CD4-positive, alpha-beta T cell treated with Interleukin-6 at 100 ng/mL for 8 hours (primary cell): ENCODE measurements at places on chromosomes 1 and 21.
A peak's percentile ranks its signal among the peaks of the same experiment; 100 is the strongest.

DNA sequence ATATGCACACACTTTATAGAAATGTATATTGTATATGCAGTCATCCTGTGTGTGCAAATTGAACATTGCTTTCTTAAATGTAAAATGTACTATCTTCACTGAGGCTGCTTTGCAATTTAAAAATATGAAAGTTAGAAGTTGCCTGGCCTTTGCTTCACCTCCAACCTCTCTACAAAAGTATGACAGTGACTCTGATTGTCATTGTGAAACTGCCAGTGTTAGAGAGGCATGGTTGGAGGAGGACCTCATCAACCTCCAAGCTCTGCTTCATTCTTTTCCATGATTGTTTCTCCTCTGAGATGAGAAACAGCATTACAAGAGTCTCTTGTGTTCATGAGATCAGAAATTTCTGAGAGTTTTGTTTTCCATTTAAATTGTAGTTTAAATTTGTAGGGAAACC lies 185.5 kb downstream of the ZC3H11B start:
- no peak for DNase-seq

DNA sequence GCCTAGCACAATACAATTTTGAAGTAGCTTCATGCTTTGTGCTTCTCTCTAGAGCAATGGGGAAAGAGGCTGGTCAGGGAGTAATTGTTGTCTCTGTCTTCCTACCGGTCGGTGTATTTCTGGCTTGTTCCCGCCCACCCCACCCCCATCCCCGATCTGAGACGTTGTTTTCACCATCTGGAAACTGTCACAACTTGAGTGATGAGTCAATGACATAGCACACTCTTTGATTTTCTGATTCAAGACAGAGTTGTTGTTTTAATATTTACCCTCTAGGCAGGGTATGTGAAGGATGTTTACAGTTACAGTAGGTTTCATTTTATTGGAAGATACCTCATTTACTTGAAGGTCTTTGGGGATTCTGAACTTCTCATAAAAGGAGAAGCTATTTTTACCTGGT lies 7.0 kb downstream of the IL12RB2 start:
- no peak for DNase-seq

DNA sequence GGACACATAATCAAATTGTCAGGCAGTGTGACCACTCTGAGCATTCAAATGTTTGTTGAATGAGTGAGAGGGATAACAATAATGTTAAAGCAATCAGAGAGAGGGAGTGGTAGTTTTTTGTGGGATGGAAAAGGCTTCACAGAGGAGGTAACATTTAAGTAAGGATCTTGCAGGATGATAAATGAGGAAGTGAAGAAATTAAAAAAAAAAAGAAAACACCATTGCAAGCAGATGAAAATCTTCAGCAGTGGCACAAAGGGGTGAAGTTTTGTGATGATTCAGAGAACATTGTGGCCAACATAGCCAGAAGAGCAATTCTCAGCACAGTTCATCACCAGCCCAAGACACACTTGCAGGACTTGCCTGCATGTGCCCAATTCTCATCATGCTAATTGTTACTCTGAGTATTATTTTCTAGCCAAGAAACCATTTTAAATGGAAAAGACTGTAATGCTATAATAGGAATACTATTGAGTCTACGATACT lies 35.0 kb downstream of the OVGP1 start:
- DNase-seq, result no peak

DNA sequence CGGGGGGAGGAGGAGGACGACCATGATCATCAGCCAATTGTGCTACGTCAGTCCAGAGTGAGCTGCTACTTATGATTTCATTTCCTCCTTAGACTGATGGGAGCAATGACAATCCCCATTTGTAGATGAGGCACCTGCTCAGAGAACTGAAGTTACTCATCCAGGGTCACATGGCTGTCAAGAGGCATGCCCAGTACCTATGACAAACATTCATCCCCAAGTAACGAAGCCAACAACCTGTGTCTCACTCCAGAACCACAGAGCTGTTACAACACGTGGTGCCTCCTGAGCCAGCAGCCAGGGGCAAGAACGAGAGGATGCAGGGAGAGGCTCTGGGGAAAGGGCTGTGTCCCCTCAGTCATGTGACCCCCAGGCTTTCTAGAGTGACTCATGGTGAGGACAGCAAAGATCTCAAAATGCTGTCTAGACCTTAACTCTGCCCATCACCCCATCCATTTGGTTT lies 93.6 kb downstream of the SIM2 start:
- no peak for DNase-seq

- DNase-seq, result no peak
These were observed 114.0 kb downstream of the NBPF12 start for GRCh38 chr1:147052143-147052542.

DNA sequence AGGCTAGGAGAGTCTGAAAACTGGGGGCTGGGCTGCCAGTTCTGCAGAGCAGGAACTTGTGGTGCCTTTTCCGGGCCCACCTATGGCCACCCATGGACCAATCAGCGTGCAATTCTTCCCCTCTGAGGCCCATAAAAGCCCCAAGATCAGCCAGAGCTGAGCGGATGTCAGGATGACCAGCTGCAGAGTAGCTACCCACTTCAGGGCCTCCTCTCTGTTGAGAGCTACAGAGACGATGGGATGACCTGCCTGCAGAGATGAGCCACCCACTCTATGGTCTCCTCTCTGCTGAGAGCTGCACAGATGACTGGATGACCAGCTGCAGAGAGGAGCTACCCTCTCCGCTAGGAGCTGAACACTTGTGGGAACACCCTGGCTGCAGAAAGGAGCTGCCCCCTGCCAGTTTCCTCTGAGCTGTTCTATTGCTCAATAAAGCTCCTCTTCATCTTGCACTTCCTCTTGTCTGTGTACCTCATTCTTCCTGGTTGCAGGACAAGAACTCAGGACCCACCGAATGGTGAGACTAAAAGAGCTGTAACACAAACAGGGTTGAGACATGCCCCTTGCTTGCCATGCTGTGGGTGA lies 12.8 kb upstream of the AADACL4 start:
- DNase-seq, result no peak

DNA sequence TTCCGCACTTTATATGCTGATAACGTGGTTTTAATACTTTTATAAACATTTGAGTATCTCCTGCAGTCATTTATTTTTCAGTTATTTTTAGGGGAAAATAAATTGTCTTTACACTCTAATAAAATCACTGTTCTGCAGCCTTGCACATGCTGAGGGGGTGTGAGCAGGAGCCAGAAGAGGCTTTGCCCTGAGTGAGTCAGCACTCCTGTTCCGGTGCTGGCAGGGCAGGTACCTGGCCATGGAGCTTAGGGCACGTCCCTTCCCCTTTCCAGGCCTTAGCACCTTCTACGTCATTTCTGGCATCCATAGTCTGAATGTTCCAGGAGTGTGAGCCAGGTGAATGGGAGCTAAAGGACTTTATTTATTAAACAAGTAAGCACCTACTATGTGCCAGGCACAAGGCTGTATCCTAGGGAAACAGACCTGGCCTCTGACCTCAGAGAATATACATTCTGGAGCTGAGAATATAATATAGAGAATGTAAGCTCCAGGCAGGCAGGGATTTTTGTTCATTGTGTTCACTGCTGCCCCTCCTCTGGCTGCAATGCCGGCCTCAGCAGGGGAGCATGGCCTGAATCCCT lies 402.9 kb downstream of the PTPRU start:
- no peak for DNase-seq

- no peak for DNase-seq
These were observed 21.2 kb downstream of the MACO1 start for GRCh38 chr1:25451908-25452307.

GRCh38 chr1:224637515-224637914 lies 21.4 kb downstream of the CNIH3 start:
- no peak for DNase-seq

DNA sequence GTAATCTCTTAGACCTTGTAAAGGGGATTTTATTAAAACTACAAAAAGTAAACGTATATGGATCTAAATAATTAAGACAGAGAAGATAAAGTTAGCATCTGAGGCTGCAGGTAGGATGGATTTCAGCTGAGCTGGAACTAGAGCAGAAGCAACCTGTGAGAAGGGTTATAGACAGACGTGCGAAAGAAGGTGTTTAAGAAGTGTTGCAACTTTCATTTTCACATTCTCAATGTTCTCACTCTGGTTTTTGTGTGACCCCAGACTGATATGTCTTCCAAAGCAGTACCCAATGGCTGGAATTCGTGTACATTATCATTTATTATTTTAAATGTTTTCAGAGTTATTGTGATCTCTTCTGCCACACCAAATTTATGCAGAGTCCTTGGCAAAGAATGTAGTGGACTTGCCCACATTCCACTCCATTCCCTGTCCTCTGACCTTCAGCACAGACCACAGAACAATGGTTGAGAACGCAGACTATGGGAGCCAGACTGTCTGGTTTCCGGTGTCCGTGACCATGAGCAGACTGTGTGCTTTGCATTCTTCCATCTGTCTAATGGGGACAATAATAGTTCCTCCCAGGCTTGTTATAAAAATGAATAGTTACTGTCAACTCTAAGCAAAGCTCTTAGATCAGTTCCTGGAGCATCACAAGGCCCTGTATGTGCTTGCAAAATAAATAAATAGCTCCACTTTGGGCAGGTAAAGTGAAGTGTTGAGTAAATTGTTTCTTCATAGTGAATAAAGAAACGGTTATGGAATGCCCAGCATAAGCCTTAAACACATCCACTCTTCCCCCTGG lies 140.6 kb upstream of the SAMSN1 start:
- DNase-seq, result no peak

DNA sequence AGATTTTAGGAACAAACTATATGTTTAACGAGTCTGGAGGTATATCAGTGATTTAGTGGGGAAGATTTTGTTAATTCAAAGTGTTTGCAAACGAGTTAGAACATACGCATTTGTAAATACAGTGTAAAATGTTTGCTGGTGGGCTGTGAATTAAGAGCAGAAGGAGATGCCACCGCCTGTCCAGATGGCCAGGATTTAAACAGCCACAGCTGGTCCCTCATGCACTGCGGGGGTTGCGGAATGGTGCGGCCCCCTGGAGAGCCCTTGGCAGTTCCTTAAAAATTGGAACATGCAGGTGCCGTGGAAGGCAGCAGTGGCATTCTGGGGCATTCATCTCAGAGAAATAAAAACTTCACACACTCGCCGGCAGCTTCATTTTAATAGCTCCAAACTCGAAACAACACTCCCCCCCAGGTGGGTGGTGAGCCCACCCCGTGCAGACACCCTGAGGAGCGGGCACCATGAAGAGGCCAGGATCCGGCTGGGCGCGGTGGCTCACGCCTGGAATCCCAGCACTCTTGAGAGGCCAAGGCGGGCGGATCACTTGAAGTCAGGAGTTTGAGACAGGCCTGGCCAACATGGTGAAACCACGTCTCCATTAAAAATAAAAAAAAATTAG lies 3.5 kb upstream of the C1orf159 start:
- DNase-seq, result no peak

GRCh38 chr1:14482784-14483450 lies 115.6 kb upstream of the KAZN start:
- no peak for DNase-seq

- no peak for DNase-seq
These were observed 95.3 kb downstream of the ACBD6 start for GRCh38 chr1:180407051-180407450.

GRCh38 chr1:23916209-23917131 lies 3.3 kb upstream of the CNR2 start:
- DNase-seq, result peak; percentile 44

DNA sequence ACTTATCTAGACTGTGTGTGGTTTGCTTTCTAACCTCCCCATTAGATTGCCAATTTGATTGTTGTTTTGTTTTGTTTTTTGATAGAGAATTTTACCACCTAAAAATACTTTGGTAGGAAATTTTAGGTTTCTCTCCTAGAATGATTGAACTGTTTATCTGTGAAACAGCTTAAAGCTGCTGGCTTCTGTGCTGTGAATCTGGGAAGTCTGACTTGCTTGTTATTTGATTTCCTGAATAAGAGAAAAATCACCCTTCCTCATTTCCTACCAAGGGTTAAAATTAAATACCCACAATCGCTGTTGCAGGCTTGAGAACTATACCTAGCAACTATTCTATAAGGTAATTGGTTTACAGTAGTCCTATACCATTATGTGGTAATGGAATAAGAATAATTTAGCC lies 198.9 kb upstream of the CACYBP start:
- DNase-seq, result no peak

GRCh38 chr21:32516756-32517649 lies 68.3 kb downstream of the TCP10L start:
- no peak for DNase-seq

DNA sequence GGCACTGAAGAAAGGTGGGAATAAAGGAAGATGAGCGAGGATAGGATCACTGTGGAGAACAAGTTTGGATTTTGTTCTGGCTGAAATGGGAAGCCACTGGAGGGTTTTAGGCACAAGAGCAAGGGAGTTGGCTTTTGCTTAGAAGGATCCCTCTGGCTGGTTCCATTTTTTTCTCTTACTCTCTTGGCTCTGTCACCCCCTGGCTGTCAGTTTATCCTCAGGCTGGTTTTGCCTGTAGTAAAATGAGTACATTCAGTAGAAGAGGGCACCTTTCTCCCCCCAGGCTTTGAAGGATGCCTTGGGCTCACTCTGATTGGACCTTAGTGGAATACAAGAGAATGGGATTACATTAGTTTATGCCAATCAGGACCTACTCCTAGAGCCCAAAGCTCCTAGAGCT lies 17.1 kb downstream of the CACHD1 start:
- no peak for DNase-seq

GRCh38 chr1:95245029-95245428 lies 11.0 kb downstream of the RWDD3 start:
- no peak for DNase-seq

- DNase-seq, result peak; percentile 34
These were observed 1.2 kb downstream of the MAPKAPK2 start for GRCh38 chr1:206685769-206686477.

DNA sequence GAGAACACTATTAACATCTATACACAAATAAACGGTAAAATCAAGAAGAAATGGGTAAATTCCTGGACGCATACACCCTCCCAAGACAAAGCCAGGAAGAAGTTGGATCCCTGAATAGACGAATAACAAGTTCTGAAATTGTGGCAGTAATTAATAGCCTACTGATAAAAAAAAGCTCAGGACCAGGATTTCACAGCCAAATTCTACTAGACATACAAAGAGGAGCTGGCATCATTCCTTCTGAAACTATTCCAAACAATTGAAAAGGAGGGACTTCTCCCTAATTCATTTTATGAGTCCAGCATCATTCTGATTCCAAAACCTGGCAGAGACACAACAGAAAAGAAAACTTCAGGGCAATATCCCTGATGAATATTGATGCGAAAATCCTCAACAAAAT lies 70.7 kb upstream of the FMO3 start:
- no peak for DNase-seq
